ENCODE measurements at places on chromosomes 13 and 19.

- no peak for DNase-seq
Observed at GRCh38 chr19:19179548-19180441, 9.7 kb upstream of the MEF2B start.

GRCh38 chr19:4567584-4568071 is 8.1 kb upstream of the SEMA6B start:
- peak; percentile 45 for DNase-seq

GRCh38 chr19:49222011-49222410 is 64.4 kb downstream of the TRPM4 start:
- DNase-seq: no peak

- DNase-seq: no peak
Observed at GRCh38 chr13:67416047-67416925, 186.2 kb upstream of the PCDH9 start.

- no peak for DNase-seq
Observed at GRCh38 chr13:48773531-48774275, 120.0 kb downstream of the CYSLTR2 start.

DNA sequence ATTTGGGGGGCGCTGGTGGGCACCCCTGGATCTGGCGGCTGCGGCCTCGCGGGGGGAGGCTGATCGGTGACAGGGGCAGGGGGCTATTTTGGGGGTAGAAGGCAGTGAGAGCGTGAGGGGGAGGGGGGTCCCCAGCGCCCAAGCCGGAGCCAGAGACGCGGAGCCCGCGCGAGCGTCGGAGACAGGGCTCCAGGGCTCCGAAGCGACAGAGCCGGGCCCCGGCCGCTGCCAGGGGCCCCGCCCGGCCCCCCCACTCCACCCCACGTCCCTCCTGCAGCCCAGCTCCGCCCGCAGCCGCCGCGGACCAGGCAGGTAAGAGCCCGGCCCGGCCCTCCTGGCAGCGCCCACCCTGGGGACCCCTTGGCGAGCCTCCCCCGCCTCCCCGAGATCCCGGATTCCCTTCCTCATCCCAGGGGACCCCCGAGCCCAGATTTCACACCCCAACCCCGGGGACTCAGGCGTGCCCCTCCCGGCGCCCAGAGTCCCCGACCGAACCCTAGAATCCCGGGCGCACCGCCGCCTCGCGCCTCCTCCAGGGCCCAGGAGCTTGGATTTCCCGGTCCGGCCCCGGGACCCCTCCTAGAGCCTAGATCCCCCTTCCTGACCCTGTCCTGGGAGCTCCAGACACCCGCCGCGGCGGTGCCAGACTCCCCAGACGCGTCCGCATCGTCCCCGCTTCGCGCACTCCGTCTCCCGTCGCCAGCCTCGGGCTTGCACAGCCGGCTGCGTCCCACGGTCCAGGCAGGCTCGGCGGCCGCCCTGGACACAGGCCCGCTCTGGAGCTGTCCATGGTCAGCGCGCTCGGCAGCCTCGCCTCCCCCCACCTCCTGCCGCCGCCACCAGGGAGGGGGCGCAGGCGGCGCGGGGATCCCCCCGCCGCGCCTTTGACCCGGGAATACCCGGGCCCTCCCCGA is at the start of gene PPFIA3:
Gene PPFIA3, plus strand, starts transcription at position 134 of the 914 bp plus-strand sequence. CDS start 8,330 bp downstream, outside the sequence.
- DNase-seq: peak; percentile 26

DNA sequence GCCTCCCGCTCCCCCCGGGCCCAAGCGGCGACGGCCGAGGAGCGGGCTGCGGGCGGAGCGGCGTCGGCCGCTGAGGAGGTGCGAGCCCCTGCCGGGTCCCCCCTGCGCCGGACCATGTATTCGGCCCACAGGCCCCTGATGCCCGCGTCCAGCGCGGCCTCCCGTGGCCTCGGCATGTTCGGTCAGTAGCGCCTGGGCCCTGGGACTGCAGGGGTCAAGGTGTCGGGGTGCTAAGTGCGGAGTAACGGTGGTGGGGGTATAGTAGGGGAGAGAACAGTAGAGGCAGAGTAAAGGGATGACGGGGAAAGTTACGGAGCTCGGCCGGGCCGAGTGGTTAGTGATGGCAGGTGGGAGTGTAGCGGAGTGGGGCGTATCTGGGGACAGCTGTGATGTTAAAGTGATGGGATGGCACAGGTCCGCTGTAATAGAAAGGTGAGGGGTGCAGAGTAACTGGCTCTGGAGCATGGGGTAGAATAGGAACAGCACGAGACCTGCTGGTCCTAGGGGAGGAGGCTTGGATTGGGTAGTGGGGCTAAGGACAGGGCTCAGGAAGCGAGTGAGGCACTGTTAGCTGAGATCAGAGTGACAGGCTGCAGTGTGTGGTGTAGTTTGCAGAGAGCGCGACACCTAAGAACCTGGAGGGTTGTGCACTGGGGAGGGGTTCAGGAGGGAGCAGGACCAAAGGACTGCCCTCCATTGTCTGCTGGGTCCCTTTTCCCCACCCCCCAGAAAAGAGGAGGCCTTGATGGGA is 15.7 kb downstream of the CIC start:
- no peak for DNase-seq

DNA sequence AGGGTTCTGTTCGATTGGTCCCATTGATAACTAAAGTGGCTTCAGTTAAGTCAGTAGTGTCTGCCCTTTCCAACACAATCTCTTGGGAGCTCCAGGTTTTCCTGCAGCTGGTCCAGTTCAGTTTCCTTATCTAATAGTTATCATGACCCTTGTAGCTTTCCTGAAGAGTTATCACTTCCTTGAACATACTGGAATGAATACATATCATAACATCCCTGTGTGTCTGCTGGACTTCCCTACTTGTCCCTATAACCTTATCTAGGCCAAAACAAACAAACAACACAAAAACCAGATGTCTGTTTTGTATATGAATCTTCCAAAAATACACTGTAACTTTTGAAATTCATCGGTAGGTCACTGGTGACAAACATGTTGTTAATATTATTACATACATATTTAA is 167.6 kb downstream of the DCT start:
- DNase-seq: no peak

DNA sequence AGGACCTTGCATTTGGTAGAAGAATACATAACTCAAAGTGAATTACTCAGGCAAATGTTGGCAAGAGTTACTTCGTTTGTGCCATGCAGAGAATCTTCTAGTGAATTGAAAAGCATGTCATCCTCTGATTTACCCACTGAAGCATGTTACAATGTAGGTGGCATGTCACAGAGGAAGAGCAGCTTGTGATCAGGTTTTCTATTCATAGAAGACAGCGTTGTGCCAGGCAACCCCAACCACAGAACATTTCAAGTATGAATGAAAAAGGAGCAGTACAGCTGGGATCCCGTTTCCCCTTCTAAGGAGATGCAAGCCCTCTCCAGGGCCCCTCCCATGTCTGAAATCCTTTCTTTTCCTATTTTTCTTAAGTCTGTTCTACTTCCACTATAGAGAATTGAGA is 6.0 kb upstream of the KATNAL1 start:
- DNase-seq: no peak

DNA sequence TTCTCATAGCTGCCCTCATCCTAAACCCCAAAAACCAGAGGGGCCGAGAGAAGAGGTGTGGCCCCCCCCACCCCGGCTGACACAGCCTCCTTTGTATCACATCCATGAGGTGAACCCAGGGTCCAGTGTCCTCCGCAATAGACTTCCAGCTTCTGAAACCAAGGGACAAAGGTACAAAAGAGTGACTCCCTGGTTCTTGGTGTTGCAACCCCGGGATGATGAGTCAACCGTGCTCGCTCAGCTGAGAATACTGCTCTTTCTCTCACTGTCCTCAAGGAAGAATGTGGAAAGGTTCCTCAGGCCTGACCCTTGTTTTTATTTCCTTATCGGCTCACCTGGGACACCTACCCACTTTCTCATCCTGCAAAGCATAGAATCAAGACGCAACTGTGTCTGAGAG is 5.5 kb downstream of the SLC15A1 start:
- no peak for DNase-seq

- DNase-seq: no peak
Observed at GRCh38 chr19:52896431-52897137, 851 bp downstream of the ZNF320 start.

- DNase-seq: no peak
Observed at GRCh38 chr19:6472713-6473112, 8.6 kb downstream of the CRB3 start.

GRCh38 chr13:108572782-108573211 is 56.6 kb upstream of the MYO16 start:
- DNase-seq: no peak

GRCh38 chr19:12721656-12722565 is 1.8 kb downstream of the TNPO2 start:
- DNase-seq: peak; percentile 47

DNA sequence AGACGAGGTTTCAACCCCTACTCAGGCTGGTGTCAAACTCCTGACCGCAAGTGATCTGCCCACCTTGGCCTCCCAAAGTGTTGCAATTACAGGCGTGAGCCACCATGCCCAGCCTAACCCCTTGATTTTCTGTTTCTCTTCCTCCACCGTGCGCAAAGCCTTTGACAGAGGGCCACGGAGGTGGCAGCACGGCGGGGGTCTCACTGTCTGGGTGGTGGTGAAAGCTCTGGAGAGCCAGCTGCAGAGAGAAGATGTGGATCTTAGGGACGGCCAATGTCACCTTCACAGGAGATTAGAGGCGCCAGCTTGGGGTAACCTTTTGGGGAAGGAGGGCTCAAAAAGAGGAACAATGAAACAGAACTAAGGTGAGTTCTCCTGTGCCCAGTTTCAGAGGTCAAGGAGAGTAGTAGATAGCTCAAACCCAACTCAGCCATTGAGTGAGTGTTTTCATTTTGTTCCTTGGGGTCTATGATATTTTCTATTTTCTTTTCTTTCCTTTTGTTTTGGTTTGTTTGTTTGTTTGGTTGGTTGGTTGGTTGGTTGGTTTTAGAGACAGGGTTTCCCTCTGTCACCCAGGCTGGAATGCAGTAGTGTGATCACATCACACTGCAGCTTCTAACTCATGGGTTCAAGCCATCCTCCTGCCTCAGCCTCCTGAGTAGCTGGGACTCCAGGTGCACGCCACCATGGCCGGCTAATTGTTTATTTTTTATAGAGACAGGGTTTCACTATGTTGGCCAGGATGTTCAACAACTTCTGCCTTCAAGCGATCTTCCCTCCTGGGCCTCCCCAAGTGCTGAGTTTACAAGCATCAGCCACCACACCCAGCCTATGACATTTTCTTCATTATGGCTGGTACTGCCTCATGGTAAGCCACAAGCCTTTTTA is 37.7 kb downstream of the GPR42 start:
- peak; percentile 9 for DNase-seq

DNA sequence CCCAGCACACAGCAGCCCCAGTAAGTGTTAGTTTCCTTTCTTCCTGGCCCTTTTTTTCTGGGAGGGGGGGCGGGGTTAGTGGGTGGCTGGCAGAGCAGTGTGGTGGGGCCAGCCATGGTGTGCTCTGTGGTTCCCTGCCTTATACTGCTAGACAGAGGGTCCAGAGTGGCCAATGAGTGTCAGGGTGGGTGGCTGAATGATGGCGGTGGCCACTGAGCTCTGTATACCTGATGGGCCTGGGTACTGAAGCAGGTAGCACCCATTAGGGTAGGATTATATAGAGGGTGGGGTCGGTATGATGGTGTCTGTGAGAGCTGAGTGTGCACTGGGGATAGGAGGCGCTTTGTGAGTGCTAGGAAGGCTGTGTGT is 13.8 kb downstream of the CIC start:
- DNase-seq: no peak

DNA sequence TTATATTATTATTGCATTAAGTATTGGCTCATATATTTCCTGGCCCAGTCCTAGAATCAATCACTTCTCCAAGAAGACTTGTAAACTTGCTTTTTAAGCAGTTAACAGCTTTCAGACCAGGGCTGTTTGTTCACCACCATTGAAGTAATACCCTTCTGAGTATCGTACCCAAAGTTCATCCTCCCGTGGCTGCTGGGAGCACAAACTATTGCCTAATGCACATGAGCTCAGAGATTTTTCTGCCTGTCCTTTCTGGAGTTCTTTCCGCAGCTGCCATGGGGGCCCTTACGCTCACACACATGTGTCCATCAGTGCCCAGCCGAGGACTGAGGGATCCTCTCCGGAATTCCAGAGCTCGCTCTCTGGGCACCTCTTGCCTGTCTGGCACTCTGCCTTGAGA is 51.5 kb downstream of the MRPL57 start:
- DNase-seq: no peak

DNA sequence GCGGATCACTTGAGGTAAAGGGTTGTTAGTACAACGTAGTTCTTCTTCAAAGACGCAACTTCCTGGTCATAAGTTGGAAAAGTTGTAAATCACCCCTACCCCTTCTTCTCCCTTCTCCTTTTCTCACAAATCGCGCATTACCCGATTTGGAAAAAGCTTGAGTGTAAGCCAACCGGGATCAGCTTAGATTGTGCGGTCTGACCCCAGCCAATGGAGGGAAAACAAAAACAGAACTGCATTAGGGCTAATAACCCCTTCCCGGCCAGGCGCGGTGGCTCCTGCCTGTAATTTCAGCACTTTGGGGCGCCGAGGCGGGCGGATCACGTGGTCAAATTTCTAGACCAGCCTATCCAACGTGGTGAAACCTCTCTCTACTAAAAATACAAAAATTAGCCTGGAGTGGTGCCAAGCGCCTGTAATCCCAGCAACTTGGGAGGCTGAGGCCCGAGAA is 806 bp downstream of the ZNF90 start:
- DNase-seq: no peak

- DNase-seq: no peak
Observed at GRCh38 chr13:23570921-23571315, 706 bp downstream of the TNFRSF19 start.

DNA sequence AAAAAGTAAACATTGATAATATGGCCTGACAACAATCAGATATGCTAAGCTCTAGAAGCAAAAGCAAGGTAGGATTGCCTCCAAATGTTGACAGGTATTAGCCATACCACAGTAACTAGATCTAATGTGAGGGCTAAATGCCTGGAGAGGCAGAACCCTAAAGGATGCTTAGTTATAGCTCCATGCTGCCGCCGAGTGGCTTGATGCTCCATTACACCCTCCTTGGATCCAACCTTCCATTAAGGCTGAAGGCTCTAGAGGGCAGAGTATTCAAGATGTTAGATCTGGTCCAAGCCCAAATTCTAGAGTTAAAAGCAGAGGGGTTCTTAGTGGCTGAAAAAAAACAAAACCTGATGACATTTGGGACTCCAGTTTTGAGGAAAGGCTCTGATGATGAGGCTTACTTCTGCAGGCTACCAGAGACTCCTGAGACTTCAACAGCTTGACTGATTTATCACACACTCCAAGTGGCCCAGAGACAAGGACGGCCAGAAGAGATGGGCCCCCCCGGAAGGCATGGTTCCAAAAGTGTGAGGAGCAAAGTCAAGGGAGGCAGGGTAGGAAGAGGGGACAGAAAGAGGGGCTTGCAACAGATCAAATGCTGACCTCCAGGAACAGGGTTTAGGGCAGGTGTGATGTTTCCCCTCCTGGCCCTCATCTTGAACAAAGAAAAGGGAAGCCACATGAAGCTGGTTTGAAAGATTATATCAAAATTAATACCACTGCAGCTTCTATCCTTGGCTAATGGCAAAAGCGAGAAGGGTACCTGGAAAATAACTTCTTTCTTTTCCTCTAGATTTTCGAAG is 21.9 kb upstream of the CPB2 start:
- peak; percentile 55 for DNase-seq

- DNase-seq: no peak
Observed at GRCh38 chr13:73129023-73129422, 70.2 kb downstream of the KLF5 start.

DNA sequence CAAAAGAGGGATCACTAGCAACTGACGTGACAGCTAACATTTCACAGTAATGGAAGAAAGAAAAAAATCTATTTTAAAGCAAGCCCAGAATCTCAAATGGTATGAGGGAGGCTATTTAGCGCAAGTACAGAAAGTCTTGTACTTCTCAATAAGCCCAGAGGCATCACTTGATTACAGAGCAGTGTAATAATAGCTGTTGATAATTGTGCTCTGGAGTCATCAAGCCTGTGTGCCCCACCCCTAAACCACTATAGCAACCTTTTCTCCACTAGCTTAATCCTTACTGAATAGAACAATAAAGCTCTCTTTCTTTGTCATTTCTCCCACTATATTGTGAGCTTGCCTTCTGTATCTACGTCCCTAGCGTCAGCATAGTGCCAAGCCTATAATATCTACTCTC is 56.6 kb downstream of the FREM2 start:
- no peak for DNase-seq

Data from memory B cell (primary cell).